ENCODE measurements at places on chromosomes 13 and 19. TPM values are rescaled to one million over a fixed set of nuclear protein-coding genes. Genes with fewer than 3 reads are reported as not detected.

Gene KIRREL2
- total RNA-seq = not detected

GRCh38 chr19:40254714-40255418 is 28.4 kb upstream of the CCNP start:
- H3K36me3 ChIP-seq = no peaks in the 10 kb centered on the region
- no peak for DNase-seq
- peaks cover 23% of the 10 kb centered on the region for H3K4me1 ChIP-seq
- peak overlapping the region; percentile 93 for H3K27ac ChIP-seq

- H3K36me3 ChIP-seq = no peaks in the 10 kb centered on the region
- H3K27me3 ChIP-seq = no peaks in the 10 kb centered on the region
- H3K4me3 ChIP-seq = no peak overlapping the region
Observed at GRCh38 chr13:92656648-92657047, 570.0 kb upstream of the GPC6 start.

DNA sequence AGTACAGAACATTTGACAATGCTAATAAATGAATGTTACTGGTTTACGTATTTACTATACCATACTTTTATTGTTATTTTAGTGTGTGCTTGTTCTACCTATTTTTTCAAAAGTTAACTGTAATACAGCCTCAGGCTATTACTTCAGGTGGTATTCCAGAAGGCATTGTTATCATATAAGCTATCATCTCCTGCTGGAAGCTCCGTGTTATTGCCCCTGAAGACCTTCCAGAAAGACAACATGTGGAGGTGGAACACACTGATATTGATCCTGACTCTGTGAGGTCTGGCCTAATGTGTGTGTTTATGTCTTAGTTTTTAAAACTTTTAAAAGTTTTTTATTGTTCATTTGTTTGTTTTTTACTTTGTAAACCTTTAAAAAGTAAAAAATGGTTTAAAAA is 509.8 kb upstream of the SPRY2 start:
- no peak for DNase-seq
- no peaks in the 10 kb centered on the region for H3K27me3 ChIP-seq

Gene MAST1
- total RNA-seq = not detected

GRCh38 chr13:100399455-100399854 is 189.1 kb downstream of the GGACT start:
- no peak overlapping the region for H3K27ac ChIP-seq
- no peaks in the 10 kb centered on the region for H3K36me3 ChIP-seq
- H3K4me3 ChIP-seq = no peak overlapping the region
- H3K4me1 ChIP-seq = no peaks in the 10 kb centered on the region
- no peaks in the 10 kb centered on the region for H3K27me3 ChIP-seq

GRCh38 chr19:54017261-54017660 is 25.8 kb downstream of the CACNG6 start:
- H3K36me3 ChIP-seq = no peaks in the 10 kb centered on the region
- no peak overlapping the region for H3K4me3 ChIP-seq
- H3K27ac ChIP-seq = no peak overlapping the region
- H3K27me3 ChIP-seq = no peaks in the 10 kb centered on the region
- DNase-seq = no peak
- H3K4me1 ChIP-seq = no peaks in the 10 kb centered on the region

- H3K4me3 ChIP-seq = no peak overlapping the region
- no peaks in the 10 kb centered on the region for H3K4me1 ChIP-seq
- H3K27ac ChIP-seq = no peak overlapping the region
- no peaks in the 10 kb centered on the region for H3K27me3 ChIP-seq
- no peak for DNase-seq
Observed at GRCh38 chr13:110726726-110727125, 13.2 kb downstream of the ING1 start.

DNA sequence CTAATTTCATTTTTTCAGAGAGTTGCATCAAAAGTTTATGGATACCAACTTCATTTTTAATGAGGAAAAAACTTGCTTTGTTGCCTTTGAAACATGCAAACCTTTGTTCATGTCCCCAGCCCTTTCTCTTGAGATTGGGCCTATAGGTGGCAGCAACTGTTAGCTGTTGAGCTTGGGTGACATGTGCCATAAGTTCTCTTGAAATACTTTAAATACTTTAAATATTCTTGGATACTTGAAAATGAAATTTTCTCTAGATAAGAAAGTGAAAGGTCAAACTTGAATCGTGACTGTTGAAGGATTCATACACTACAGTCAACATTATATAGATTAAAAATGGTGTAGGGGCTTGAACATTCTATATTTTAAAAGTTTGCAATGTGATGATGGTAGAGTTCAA is 294.9 kb downstream of the NDFIP2 start:
- no peaks in the 10 kb centered on the region for H3K4me1 ChIP-seq
- no peak overlapping the region for H3K4me3 ChIP-seq
- no peaks in the 10 kb centered on the region for H3K36me3 ChIP-seq
- no peak overlapping the region for H3K27ac ChIP-seq
- DNase-seq = no peak

GRCh38 chr13:113855012-113855921 is 8.6 kb downstream of the GAS6 start:
- H3K4me3 ChIP-seq = no peak overlapping the region
- peaks cover 58% of the 10 kb centered on the region for H3K4me1 ChIP-seq
- DNase-seq = peak; percentile 91
- no peaks in the 10 kb centered on the region for H3K36me3 ChIP-seq
- peak overlapping the region; percentile 79 for H3K27ac ChIP-seq

GRCh38 chr19:8307400-8307964 is 676 bp downstream of the CD320 start:
- peaks cover 5% of the 10 kb centered on the region for H3K36me3 ChIP-seq
- H3K27ac ChIP-seq = peak overlapping the region; percentile 82
- peak overlapping the region; percentile 76 for H3K4me3 ChIP-seq
- no peaks in the 10 kb centered on the region for H3K27me3 ChIP-seq
- peaks cover 27% of the 10 kb centered on the region for H3K4me1 ChIP-seq

DNA sequence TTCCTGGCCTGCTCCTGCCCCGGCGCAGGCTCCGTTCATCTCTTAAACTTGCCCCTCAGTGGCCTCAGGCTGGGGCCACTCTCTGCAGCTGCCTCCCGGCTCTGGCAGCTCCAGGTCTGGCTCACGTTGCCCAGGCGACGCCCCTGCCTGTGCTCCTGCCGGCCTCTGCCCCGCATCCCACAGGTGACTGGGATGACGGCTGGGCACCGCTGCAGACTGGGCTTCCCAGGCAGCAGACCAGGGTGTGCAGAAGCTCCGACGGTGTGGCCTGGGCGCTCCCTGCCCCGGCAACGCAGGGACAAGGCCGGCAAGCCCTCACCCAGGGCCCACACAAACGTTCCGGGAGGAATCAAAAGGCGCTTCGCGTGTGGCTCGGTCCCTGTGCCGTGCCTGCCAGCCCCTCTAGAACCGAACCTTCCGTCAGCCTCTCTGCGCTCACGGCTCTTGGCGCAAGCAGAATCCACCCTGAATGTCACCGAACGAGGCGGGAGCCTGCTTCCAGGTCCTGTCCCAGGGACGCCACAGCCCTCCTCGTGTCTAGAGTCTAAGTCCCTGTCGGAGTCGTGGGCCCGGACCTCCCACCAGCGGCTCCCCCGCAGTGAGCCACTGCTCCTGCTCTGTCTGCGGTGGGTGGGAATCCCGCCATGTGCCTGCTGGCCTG is 64.8 kb downstream of the MLLT1 start:
- no peak for DNase-seq
- peaks cover 24% of the 10 kb centered on the region for H3K36me3 ChIP-seq
- no peak overlapping the region for H3K4me3 ChIP-seq
- H3K27ac ChIP-seq = no peak overlapping the region

DNA sequence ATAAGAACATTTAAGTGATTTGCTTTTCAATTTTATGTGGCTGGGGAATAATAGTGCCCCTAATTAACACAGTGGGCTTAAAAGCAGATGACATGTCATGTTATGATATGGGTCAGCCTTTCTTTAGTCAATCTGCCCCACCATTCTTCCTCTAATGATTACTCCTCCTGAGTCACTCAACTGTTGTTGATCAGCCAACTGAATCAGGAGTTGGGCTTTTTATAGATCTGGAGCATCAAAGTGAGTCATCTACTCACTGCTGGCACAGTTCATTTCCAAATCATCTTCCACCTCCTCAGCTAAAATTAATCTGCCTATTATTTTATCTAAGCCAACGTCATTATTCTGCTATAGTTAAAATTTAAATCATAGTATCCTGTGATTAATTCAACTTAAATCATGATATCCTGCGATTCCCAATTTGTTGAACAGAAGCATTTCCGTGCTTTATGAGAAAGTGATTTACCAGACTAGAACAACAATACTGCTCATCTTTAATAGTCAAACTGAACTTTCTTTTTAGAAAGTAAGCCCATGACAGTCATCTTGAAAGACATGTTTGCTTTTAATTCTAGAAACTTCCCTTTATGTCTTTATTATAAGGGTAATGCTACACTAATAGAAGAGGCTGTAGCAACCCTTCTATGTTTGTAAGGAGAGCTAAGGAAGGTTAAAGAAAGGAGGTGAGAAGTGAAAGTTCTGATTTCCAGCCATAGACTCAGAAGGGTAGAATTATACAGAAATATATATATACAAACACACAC is 551.4 kb downstream of the TBC1D4 start:
- no peak overlapping the region for H3K27ac ChIP-seq
- no peaks in the 10 kb centered on the region for H3K36me3 ChIP-seq
- no peaks in the 10 kb centered on the region for H3K27me3 ChIP-seq
- no peaks in the 10 kb centered on the region for H3K4me1 ChIP-seq
- H3K4me3 ChIP-seq = no peak overlapping the region

Gene TEX101
- not detected for total RNA-seq

Gene FFAR2
- total RNA-seq = not detected

GRCh38 chr19:17314007-17314593 is 4.7 kb downstream of the DDA1 start:
- no peak for DNase-seq
- H3K36me3 ChIP-seq = peaks cover 36% of the 10 kb centered on the region
- no peaks in the 10 kb centered on the region for H3K27me3 ChIP-seq
- no peak overlapping the region for H3K4me3 ChIP-seq

- H3K4me3 ChIP-seq = no peak overlapping the region
- no peaks in the 10 kb centered on the region for H3K27me3 ChIP-seq
- H3K27ac ChIP-seq = no peak overlapping the region
- peaks cover 13% of the 10 kb centered on the region for H3K4me1 ChIP-seq
- H3K36me3 ChIP-seq = no peaks in the 10 kb centered on the region
- DNase-seq = no peak
Observed at GRCh38 chr13:42883142-42883541, 101.8 kb downstream of the FAM216B start.

DNA sequence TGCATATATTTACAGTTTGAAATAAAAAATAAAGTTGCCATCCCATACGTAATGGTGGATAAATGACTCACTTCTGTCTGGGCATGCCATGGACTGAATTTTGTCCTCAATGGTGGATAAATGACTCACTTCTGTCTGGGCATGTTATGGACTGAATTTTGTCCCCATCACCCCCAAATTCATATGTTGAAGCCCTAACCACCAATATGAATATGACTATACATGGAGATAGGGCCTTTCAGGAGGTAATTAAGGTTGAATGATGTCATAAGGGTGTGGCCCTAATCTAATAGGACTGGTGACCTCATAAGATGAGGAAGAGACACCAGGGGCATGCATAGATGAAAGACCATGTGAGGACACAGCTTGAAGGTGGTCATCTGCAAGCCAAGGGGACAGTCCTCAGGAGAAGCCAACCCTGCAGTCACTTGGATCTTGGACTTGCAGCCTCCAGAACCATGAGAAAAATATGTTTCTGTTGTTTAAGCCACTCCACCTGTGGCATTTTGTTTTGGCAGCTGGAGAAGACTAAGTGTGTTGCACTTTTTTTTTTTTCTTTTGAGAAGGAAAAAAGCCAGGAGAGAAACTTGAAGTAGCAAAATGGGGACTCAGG is 41.8 kb downstream of the RFC3 start:
- DNase-seq = no peak
- H3K4me3 ChIP-seq = no peak overlapping the region
- H3K27ac ChIP-seq = no peak overlapping the region
- no peaks in the 10 kb centered on the region for H3K36me3 ChIP-seq
- H3K27me3 ChIP-seq = no peaks in the 10 kb centered on the region

DNA sequence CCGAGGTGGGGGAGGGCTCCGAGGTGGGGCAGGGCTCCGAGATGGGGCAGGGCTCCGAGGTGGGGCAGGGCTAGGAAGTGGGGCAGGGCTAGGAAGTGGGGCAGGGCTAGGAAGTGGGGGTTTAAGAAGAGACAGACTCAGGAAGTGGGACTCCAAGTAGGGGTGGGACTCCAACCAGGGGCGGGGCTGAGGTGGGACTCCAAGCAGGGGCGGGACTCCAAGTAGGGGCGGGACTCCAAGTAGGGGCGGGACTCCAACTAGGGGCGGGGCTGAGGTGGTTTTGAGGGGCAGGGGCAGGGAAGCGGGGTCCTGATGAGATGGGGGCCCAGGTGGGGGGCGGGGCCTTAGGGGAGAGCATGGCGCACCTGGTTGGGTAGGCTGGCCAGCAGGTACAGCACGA is 13.6 kb downstream of the CFD start:
- H3K36me3 ChIP-seq = peaks cover 47% of the 10 kb centered on the region
- no peak overlapping the region for H3K27ac ChIP-seq
- no peaks in the 10 kb centered on the region for H3K4me1 ChIP-seq
- H3K4me3 ChIP-seq = no peak overlapping the region
- DNase-seq = no peak

DNA sequence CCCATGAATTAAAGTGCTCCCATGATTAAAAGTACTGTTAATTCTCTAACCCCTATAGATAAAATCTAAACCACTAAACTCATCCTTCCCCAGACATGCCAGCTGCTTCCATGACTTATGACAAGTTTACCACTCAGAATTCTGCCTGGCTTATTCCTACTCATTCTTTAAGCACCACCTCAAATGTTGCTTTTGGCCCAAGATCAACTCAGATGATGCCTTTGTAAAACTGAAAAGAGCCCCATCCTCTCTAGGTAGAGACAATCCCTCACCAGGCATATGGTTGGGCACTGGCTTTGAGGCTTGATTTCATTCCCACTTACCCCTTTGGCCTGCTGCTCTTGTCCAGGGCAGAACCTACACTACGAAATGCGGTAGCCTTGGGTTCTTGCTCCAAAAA is 250.0 kb downstream of the DNAJC15 start:
- no peak for DNase-seq
- H3K27me3 ChIP-seq = no peaks in the 10 kb centered on the region
- H3K36me3 ChIP-seq = no peaks in the 10 kb centered on the region
- H3K4me1 ChIP-seq = peaks cover 11% of the 10 kb centered on the region
- no peak overlapping the region for H3K4me3 ChIP-seq

GRCh38 chr19:19547674-19548336 is 9.7 kb downstream of the CILP2 start:
- H3K27me3 ChIP-seq = peaks cover 27% of the 10 kb centered on the region
- H3K27ac ChIP-seq = no peak overlapping the region
- no peaks in the 10 kb centered on the region for H3K36me3 ChIP-seq

DNA sequence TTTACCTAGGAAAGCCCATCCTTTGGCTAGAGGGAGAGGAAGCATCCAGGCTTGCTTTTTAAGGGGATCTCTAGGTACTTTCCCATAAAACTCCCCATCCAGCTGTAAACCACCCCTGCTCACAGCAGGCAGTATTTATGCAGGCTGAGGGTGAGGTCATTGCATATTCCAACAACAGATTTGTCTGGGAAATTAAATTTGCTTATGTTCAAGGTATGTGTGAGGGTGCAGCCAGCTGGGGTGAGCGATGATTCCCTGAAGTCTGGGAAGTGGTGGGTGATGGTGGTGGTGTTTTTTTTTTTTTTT is 96.3 kb upstream of the C1QTNF9B start:
- no peaks in the 10 kb centered on the region for H3K4me1 ChIP-seq
- DNase-seq = no peak
- H3K4me3 ChIP-seq = no peak overlapping the region
- H3K27ac ChIP-seq = no peak overlapping the region
- no peaks in the 10 kb centered on the region for H3K27me3 ChIP-seq
- H3K36me3 ChIP-seq = no peaks in the 10 kb centered on the region

Gene C19orf25
- total RNA-seq = 20.0 TPM

- DNase-seq = no peak
- H3K4me1 ChIP-seq = no peaks in the 10 kb centered on the region
- peak overlapping the region; percentile 66 for H3K27ac ChIP-seq
- peaks cover 6% of the 10 kb centered on the region for H3K27me3 ChIP-seq
- peak overlapping the region; percentile 28 for H3K4me3 ChIP-seq
Observed at GRCh38 chr19:33819506-33819879, 22.8 kb downstream of the KCTD15 start.

Measured in gastrocnemius medialis (tissue), 4 donors.